ENCODE measurements at places on chromosomes 12 and 14.

GRCh38 chr14:24364841-24365240 is 3.1 kb upstream of the NFATC4 start:
- no peak for DNase-seq

GRCh38 chr14:33949411-33949893 is 1.4 kb downstream of the EGLN3 start:
- DNase-seq: no peak

DNA sequence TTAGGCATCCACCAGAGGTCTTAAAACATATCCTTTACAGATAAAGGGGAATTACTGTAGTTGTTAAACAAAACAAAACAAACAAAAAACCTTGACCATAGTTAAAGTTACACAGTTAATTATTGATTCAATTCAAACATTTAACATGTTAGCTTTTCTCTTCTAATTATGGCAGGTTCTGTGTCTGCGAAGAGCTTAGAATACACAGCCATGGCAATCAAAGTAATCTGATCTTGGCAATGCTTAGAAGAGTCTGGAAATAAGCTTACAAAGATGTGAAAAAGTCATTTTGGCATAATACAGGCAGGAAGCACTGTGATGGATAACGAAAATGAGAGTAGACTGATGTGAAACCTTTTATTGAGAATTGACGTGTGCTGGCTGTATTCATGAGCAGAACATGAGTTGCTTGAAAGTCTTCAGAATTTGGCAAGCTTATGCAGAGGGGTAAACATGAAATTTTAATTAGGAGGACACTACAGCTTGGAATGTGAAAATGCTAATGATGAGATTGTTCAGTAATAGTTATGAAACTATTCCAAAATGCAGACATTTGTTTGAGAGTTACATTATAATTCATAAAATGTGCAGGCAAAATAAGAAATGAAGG is 629.6 kb downstream of the FSCB start:
- no peak for DNase-seq

DNA sequence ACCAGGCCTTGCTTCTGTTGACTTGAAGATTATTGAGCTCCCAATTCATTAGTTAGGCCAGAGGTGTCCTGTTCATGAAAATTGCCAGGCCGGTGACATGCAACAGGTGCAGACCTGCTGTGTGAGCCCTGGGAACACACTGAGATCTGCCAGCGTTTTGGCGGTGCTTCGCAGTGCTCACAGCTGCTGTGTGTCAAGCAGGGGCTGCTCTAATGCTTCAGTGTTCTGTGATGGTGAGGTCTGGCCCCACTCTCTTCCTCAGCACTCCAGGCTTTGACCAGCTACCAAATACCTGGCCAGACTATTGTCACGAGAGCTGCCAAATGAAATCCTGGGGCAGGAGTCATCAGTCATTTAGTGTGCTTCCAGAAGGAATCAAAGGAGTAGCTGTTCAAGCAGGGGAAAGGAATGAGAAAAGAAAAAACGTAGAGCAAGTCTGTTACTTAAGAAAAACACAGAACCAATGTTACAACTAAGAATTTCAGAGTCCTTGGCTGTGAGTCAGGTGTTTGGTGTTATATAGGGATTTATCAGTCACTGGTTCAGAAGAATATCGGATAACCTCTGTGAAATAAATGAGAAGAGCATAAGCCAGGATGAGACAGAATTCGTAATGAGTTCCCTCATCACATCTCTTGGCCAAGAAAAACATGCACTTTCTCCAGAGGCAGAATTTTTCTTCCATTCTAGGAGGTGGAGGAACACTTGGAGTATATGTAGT is 150.8 kb downstream of the FBXL14 start:
- DNase-seq: no peak

GRCh38 chr12:58086006-58086405 is 144.6 kb downstream of the ATP23 start:
- no peak for DNase-seq

DNA sequence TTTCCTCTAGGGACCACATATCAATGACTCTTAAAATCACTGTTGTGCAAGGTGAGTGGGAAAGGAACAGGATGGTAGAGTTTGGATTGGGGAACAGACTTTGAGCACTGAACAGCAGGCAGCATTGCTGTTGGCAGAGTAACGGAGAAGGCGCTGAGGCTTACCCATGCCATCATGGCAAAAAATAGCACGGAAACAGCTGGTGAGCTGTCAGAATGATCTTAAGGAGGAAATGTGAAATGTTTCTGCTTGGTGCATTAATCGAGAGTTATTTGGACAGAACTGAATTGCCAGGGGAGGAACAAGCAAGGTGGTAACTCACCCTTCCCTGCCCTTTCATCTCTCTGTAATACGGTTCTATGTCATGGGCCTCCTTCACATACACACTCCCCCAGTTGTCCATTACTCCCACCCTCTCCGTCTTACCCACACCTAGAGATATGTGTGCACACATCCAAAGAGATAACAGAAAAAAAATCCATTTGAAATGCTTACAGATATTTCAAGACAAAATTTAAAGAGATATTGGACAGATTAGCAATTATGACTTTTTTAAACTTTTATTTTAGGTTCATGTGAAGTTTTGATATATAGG is 572.5 kb downstream of the DIO2 start:
- no peak for DNase-seq

DNA sequence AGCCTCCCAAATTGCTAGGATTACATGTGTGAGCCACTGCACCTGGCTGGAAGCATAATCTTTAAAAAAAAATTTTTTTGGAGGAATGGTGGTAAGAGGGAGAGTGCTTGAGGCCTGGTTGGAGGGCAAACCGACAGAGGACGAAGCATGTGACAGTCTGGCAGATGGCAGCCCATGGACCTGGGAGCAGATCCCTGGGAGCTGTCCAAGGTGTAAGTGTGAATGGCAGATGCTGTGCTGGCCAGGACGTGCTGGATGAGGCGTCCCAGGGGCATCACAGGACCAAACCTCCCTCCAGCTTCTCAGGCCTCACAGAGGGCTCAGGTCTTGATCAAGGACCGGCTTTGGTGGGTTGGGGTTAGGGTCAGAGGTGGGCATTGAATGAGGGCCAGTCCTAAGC is 128.4 kb upstream of the NCOR2 start:
- no peak for DNase-seq

GRCh38 chr14:95885866-95886265 is 9.2 kb downstream of the TUNAR start:
- no peak for DNase-seq

DNA sequence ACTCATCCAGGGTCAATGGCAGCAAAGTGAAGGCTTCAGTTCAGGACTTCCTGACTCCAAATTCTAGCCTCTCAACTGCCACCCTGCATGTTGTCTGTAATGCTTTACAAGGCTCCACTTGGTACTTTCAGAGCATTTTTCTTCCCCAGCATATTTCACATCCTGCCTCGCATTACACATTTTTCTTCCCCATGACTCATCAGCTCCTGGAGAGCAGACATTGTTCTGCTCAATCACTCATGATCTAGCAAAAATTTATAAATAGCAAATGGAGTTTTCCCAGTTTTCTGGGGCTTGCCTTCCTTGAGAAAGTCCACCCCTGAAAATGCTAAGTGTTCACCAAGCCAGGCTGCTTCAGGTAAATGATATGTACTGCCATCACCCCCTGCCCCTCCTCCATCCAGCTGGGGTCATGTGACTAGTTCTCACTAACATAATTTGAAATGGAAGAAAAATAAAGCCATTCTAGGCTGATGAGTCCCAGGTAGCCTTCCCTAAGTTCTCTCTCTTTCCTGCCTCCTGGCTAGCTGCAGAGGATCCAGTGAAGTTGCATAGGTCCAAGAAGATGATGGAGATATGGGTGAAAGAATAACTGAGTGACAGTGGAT is 69.4 kb downstream of the ARMH4 start:
- DNase-seq: peak; percentile 63

- no peak for DNase-seq
These were observed 48.3 kb downstream of the SPATS2 start for GRCh38 chr12:49415521-49415970.

- no peak for DNase-seq
These were observed 43.4 kb downstream of the HSP90AA1 start for GRCh38 chr14:102043251-102044025.
